ENCODE measurements at places on chromosomes 13 and 19.

- no peak for DNase-seq
These were observed 142.1 kb upstream of the VSTM2B start for GRCh38 chr19:29383696-29384095.

- no peak for DNase-seq
These were observed 7.8 kb upstream of the SELENOV start for GRCh38 chr19:39506944-39507714.

- DNase-seq = no peak
These were observed 3.9 kb upstream of the KLK15 start for GRCh38 chr19:50837300-50837699.

DNA sequence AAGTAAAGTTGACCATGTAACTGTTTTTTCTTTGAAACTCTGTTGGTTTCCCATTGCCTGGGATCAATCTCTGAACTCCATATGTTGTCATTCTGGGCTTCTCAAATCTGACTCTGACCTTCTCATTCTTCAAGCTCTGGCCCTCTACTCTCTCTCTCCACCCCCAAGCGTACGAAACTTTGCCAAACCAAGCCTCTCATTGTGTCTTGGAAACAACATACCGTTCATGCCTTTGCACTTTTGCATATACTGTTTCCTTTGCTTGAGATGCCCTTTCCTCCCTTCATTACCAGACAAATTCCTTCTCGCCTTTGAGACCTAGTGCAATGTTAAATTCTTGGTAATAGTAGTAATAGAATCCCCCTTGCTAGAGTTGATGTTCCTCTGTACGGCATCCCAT lies 113.7 kb downstream of the OLFM4 start:
- DNase-seq = no peak

DNA sequence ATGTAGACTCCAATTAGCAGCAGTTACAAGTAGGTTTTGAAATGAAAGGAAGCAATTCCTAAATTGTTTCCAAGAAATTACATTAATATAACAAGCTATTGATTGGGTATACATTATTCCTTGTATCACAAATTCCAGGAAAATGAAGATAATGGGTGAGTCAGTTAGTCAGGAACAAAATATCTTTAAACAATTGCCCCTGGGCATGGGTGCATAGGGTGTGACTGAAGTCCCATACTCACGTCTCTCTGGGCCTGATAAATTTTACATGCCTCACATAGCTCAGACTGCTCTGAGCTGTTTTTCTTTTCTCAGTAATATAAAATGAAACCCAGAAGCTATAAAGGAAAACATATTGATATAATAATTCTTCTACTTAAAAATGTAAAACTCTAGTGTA lies 87.8 kb downstream of the FNDC3A start:
- DNase-seq = no peak

DNA sequence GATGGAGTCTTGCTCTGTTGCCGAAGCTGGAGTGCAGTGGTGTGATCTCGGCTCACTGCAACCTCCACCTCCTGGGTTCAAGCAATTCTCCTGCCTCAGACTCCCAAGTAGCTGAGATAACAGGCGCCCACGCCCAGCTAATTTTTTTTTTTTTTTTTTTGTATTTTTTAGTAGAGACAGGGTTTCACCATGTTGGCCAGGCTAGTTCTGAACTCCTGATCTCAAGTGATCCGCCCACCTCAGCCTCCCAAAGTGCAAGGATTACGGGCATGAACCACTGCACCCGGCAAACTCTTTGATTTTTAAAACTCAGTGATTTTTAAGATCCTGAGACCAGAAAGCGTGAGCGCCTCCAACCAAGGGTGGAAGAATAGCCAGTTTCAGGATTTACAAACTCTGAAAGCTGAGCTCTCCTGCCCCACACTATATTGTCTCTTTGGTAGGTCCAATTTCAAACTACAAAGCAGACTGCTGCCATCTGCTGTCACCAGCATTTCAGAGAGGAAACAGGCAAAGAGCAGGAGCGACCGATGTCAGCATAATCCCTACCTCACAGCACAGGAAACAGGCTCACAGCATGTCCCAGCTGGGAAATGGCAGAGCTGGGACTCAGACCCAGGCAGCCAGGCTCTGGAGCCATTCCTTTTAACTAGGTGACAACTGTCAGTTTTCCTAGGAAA lies 9.2 kb downstream of the NOSIP start:
- DNase-seq = no peak

DNA sequence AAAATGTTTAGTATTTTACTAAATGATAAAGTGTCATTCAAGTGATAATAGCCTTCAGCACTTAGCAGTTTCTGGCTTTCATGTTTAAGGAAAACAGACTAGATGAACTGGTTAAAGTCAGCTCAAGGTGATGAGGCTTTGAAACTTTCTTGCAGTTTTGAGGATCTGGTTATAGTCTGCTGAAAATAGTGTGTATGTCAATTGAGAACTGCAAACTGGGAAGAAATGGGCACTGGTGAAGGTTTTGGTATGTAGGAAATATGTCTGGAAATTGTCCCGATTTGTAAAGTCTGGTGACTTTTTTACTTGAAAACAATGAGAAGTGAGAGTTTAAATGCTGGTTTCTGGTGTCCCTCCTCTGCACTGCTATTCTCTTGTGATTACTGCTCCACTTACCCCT lies 36.8 kb upstream of the SOX21 start:
- DNase-seq = no peak

DNA sequence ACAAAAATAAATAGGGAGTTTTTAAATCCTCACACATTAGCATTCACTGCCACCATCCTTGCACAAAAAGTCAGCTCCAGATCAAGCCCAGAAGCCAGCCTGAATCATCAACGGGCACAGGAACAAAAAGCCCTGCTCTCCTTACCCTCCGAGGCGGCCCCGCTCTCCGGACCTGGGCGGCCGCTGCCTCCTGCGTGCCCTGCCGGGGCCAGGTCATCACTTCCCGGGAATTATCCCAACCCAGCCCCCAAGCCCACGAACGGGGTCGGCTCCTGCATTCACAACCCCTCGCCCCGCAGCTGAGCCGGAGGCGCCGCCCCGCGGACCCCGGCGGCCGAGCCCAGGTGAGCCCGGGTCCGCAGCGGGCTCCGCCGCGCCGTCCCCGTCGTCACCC lies 754 bp downstream of the DNAJB1 start:
- no peak for DNase-seq

GRCh38 chr19:18476507-18477041 lies 38.6 kb upstream of the ISYNA1 start:
- DNase-seq = no peak

- DNase-seq = no peak
These were observed at the start of gene CGB7 for GRCh38 chr19:49057636-49058234. Gene CGB7, minus strand, starts transcription at chr19:49057749. Its CDS starts 2,374 bp downstream, at chr19:49055375.

DNA sequence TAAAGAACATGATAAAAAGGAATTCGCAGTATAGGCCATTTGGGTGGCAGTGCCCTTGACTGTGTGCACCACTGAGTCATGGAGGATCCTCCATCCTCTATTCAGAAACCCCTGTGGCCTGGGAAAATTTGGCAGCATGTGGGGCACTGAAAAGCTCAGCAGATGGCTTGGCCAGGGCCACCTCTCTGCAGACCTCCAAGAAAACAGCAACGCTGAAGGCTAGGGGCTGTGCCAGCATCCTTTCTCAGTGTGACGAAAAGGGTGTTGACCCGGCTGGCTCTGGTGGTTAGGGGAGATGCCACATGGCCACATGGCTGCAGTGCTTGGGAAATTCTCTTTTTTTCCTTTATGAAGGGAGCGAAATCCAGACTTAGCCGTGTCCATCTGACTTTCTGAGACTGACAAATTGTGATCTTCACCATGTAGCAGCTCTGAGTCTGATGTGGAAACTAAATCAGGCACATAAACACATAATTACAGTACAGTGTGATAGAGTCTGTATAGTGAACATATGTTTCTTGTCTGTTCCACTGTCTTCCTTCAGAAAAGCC lies 178.0 kb downstream of the KCTD12 start:
- DNase-seq = no peak

DNA sequence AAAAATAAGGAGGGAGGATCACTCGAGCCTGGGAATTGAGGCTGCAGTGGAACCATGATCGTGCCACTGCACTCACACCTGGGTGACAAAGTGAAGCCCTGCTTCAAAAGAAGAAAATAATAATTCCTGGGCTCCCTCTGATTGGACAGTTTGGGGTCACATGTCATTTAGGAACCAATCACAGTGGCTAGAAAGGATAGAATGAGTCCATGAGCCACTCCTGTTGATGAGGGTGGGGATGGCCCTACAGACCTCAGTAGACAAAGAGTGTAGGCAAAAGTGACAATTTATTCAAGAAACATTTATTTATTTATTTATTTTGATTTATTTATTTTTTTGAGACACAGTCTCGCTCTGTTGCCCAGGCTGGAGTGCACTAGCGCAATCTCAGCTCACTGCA lies 26.8 kb upstream of the ADGRE5 start:
- no peak for DNase-seq

- DNase-seq = no peak
These were observed 1.6 kb upstream of the MRI1 start for GRCh38 chr19:13762635-13763235.

- no peak for DNase-seq
These were observed 1102.0 kb upstream of the SPRY2 start for GRCh38 chr13:81442904-81443303.

DNA sequence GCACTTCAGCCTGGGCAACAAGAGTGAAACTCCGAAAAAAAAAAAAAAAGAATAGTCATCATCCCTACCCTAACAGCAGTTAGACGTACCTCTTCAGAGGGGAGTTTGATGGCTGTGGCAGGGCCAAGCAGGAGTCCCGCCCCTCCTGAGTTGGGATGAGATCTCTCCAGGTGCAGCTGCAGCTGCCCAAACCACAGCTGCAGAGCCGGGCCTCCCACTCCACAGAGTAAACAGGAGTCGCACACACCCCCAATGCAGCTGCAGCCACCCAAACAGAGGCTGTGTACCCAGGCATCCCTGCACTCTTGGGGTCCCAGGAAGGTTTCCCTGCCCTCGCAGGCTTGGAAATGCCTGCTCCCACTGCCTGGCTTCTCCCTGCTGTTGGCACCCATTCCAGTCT lies 17.4 kb upstream of the MLLT1 start:
- no peak for DNase-seq

DNA sequence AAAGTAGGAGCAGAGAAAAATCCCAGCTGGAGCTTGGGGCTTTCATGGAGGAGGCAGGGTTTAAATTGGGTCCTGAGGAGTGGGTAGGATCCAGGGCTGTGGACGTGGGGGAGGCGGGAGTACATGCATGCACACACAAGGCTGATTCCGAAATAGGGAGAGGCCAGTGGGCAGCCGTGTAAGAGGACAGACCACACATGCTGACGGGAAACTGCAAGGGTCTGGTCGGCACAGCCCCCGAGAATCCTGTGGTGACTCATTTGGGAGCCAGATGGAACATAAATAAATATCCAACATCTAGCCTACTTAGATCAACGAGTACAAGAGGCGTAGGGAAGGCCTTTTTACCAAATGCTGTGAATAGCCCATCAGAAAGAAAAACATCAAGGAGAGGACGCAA lies 216.3 kb upstream of the ZNF507 start:
- DNase-seq = no peak

DNA sequence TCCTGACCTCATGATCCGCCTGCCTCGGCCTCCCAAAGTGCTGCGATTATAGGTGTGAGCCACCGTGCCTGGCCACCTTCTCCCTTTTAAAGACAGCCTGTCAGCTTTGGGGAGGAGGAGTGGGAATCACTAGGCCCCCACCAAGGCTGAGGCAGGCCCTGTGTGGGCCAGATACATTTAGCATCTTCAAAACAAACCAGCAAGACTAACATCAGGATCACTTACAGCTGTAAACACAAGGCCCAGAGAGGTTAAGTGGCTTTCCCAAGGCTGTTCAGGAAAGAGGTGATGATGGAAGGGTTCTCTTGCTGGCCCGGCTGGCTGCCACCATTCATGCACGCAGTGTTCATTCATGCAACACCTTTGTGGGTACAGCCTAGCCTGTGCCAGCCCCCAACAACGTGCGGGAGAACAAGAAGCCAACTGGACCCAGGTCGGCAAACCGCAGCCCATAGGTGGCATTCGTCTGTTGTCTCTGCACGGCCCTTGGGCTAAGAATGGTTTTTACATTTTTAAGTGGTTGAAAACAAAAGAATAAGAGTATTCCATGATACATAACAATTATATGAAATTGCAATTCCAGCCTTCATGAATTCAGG lies 23.0 kb downstream of the IER2 start:
- no peak for DNase-seq

- no peak for DNase-seq
These were observed 3.0 kb downstream of the HPN start for GRCh38 chr19:35044317-35045117.

- DNase-seq = no peak
These were observed 7.1 kb upstream of the SHFL start for GRCh38 chr19:10079031-10079453.

- no peak for DNase-seq
These were observed 96.7 kb upstream of the TRPC4 start for GRCh38 chr13:37966266-37966665.

DNA sequence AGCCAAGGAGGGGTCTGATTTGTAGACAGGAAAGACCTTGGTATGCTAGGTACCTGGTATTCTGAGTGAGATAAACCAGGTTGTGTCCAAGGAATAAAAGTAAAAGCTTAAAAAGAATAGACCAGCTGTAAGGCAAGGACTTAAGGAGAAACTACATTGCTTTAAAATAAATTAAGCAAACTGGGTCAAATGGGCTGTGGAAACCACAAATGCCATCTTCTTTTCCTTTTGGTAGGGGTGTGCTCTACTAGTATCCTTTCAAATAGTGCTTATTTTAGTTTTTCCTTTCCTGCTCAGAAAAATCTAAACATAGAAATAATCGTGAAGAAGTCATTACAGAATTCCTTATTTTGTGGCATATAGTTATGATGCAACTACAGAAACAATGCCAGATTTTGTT lies 138.6 kb upstream of the KLF12 start:
- DNase-seq = no peak

DNA sequence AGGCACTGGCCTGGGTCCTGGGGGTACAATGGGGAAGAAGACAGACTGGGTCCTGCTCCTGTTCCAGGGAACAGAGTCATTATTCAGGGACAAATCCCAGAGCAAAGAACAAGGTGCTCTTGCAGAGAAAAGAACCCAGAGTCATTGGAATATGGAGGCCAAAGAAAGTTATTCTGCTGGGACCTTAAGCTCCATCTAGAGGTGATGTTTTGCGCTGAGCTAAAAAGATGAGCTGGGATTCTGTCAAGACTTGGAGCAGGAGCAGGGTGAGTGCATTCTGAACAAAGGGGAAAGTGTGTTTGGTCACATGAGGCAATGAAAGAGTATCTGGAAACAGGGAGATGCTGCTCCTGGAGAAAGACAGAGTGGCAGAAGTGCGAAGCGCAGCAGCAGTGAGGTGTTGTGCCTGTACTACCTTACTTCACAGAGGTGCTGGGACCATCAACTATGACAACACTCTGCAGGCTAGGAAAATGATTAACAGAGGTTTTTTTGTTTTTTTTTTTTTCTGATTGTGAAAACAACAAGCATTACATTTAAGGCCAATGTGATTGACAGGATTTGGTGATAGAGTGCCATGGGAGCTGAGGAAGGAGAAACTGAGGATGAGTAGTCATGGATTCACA lies 95.3 kb upstream of the TNFSF11 start:
- no peak for DNase-seq

Measured in right renal pelvis (tissue), 4 donors.